ENCODE measurements at places on chromosomes 13 and 19.

DNA sequence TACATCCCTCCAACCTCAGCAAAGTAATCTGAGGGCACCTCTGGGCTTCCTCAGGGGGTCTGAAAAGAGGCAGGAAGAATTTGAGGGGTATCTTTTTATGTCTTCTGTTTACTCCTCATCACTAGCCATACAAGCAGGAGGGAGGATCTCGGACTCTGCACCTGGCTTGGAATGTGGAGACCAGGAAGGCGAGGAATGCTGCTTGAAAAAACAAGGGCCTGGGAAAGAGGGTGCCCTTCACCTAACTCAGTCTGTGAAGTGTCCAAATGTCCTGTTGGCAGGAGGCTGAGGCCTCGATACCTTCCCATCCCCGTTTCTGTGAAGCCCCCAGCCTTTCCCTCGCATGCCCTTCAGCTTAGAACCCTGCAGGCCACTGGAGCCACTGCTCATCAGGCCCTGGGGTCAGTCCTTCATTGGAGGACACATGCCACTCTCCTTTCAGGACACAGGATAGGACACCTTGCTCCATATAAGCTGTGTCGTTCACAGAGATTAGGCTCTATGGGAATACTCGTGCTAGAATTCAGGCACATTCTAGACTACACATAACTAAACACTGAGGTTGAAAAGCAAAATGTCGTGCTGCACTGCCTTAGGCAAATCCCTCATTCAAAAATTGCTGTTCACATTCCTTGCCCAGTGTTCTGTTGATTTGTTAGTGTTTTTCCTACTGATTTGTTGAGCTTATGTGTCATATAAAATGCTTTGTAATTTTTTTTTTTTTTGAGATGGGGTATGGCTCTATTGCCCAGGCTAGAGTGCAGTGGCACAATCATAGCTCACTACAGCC, 49.7 kb downstream of the ESD start:
- DNase-seq: no peak

DNA sequence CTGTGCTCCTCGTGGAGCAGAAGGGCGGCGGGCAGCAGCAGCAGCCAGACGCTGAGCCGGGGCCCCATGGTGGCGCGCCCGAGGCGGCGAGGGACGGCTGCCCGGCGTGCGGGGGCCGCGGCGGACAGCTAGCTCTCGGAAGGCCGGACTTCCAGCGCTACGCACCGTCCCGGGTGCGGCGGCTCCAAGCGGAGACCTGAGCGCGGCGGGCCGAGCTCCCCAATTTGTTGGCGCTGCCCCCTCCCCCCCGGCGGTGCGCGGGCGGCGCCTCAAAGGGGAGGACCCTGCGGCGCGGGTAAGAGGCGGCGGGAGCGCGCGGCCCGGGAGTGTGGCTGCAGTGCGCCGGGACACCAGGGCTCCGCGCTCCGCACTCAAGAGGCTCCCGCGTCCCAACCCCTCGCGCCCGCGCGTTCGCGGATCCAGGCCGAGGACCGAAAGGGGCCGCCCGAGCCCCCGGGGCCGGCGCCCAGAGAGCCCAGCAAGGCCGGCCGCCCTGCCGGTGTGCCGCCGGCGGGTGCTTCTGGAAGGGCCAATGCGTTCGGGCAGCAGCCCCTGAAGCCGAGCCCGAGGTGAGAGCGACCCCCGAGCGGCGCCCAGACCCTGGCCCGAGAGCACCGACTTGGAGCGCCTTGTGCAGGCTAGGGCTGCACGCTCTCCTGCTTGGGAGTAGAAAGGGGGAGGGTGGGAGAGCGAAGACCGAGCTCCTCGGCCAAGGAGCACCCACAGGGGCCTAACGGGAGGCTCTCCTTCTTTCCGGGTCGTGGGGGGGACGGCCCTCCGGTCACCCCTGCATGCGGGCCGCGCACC, at the start of the genes COL4A1 and COL4A2:
TSS of gene COL4A1 (minus strand) at position 198 of the 807 bp plus-strand sequence. CDS start at position 68, 130 bp downstream.
TSS of gene COL4A2 (plus strand) at position 325 of the 807 bp plus-strand sequence. CDS start 620 bp downstream, outside the sequence.
- DNase-seq: no peak

GRCh38 chr13:49110913-49111170, 109.3 kb upstream of the MLNR start:
- no peak for DNase-seq

GRCh38 chr13:38602266-38602665, 84.6 kb upstream of the FREM2 start:
- DNase-seq: no peak

- DNase-seq: no peak
Observed at GRCh38 chr19:54425382-54425723, 10.1 kb downstream of the TTYH1 start.

DNA sequence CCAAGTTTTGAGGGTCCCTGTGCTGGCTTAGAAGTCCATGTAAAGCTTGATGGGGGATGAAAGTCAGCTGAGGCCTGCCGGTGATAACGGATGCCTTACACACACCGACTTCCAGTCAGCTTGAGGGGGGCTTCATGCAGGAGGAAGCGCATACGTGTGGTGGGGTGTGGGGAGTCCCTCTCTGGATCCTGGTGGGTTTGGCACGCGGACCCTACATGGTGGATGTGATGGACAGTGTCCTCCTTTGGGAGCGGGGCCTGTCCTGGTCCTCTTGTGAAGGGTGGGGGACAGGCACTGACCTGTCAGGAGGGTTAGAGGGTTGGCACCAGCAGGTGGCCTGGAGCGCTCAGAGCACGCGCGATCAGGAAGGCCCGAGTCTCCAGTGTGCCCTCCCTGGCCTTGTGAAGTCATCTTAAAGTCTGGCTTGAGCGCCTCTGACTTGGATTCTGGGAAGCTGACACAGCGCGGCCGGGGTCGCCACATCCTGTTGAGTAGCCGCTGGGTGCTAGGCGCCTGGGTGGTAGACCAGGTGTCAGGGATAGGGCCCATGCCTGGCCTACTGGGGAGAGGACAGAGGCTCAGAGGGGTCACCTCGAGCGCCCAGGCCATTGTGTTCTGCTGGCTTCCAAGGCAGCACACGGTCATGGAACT, 2.9 kb downstream of the DAZAP1 start:
- DNase-seq: no peak

DNA sequence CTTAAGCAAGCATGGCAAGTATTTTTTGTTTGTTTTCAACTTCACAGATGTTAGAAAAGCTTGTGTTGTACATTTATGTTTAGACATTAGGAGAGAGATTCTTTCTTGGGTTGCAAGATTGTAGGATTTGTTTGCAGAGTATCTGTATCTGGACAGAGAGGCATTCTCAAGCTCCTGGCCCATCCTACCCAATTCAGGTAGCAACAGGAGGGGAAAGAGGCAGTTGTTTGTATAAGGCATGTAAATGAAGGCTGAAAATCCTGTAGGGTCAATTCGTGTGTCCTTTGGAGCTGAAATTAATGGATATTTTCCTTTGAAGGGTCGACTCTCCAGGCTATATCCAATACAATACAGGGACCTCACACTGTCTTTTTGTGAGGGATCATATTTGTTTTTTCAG, 147.3 kb downstream of the KCNRG start:
- no peak for DNase-seq

- no peak for DNase-seq
Observed at GRCh38 chr13:97000295-97000925, 6.1 kb upstream of the OXGR1 start.

DNA sequence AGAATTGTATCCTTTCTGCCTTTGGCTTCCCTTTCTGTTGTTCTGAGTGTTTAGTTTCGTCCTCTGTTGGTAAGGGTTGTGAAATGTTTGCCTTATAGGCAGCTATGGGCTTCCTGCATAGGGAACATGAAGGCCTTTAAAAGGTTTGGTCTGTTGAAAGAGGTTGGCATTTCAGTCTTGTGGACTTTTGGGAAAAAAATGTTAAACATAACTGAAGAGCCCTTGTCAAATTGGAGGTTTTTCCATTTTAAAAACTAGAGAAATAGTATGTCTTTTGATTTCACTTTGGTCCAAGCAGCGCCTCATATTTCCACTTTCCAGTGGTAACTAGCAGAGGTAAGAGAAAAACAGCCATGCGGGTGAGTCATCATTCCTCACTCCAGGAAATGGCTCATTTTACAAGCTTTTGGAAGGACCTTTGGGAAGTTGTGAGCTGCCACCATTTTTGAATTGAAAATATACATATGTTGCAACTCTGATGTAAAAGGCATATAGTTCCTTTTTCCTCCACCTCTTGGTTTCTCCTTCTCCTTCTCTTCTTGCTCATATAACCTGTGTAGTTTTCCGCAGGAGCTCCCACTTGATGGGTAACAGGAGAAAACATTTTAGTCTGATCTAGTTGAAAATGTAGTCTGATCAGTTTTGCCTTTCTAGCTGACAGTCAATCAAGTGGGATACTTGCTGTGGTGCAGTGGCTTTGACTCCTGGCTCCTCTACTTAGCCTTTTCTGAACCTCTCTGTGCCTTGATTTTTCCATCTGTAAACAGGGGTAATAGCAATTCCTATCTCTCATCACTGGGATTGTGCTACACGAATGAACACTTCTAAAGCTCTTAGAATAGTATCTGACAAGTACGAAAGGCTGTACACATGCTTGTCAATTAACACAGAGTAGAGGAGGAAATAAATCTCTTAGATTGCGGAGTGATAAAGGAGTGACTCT, 23.0 kb downstream of the GPC6 start:
- no peak for DNase-seq

- no peak for DNase-seq
Observed at GRCh38 chr19:4399812-4400134, 574 bp downstream of the SH3GL1 start.

GRCh38 chr19:48230555-48231129, 25.1 kb downstream of the CARD8 start:
- DNase-seq: no peak

GRCh38 chr19:19006213-19006612, 27.1 kb downstream of the SUGP2 start:
- no peak for DNase-seq

DNA sequence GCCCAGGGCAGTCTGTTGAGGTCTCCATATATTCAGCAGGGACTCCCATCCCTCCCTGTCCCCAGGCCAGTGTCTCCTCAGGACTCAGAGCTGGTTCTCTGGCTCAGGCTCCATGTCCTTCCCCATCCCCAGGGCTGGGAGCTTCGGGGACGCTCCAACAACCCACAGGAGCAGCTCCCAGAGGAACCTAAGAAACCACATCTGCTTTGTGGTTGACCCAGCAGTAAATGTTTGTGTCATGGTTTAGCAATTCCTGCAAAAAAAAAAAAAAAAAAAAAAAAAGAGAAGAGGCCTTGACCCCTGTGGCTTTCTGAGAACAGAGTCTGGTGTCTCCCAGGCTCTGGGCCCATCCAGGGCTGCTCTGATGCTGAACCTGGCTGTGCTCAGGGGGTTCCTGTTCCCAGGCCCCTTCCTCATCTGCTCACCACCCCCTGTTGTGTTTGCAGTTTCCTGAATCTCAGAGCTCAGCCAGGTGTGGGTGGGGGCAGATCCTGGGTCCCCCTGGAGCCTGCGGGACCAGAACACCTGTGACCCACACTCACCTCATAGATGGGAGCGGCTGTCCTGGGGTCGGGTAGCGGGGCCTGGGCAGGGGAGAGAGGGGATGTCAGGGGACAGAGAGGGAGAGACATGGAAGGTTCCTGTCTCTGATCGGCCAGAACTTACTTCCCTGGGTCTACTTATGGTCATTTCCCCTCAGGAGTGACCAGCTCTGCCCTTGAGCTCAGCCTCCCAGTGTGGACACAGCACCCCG, 25.2 kb upstream of the CEACAM1 start:
- no peak for DNase-seq

DNA sequence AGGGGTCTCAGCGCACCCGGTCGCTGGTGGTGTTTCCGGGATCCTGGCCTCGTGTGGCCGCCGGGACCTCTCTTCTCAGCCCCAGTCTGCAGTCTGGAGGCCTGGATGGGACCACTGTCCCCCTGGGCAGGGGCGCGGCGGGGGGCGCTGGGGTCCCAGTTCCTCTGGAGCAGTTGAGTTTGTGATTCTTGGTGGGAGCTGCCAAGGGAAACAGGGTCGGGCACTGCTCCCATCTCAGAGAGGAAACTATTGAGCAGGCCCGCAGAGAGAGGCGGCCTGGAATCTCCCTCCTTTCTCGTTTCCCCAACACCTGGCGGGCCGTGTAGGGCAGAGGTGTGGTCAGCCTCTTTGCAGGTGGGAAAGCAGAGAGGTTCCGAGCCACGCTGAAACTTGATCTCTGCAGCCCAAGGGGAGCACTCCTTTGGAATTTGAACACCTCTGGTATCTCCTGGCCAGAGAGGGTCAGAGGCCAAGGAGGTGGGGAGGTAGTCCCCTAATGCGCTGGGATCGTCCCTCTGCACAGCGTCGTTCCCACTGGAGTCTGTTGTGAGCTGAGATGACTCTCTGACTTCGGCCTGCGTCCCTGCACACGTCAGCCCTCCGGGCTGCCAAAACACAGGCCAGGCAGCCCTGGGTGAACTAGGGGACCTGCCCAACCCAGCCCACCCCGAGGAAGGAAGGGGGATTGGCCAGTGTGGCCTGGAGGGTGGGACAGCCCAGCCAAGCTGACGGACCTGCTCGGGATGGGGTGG, 741 bp downstream of the PLEKHF1 start:
- DNase-seq: no peak

- no peak for DNase-seq
Observed at GRCh38 chr13:111897846-111898215, 169.1 kb upstream of the SOX1 start.

GRCh38 chr19:1291761-1292418, 6.2 kb downstream of the EFNA2 start:
- DNase-seq: no peak

GRCh38 chr19:31483226-31483857, 134.1 kb upstream of the TSHZ3 start:
- DNase-seq: no peak

GRCh38 chr13:112376050-112376681, at the start of gene SPACA7:
Gene SPACA7 (plus strand): TSS chr13:112376355. CDS start chr13:112376386, 31 bp downstream.
- no peak for DNase-seq

- no peak for DNase-seq
Observed at GRCh38 chr13:90405301-90405700, 942.2 kb upstream of the MIR17HG start.

DNA sequence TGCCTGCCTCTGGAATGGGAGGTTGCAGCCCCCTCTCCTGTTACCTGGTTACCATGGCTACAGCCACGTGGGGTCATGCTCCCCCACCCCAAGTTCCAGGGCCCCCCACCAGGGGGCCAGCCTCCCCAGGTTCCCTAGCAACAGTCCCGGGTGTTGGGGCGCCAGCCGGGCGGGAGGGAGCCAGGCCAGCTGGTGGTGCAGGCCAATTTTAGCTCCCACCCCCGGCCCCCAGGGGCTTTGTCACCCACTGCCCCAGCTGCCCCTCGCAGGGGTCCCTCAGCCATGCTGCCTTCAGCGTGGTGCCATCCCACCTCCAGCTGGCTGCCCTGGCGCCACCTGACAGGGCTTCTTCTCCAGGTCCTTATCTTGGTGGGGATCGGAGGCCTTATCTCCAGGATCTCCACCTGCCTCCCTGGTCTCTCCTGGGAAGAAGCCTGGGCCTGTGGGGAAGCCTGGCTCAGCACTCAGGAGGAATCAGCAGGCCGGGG, 3.0 kb downstream of the MARK4 start:
- DNase-seq: peak; percentile 75

DNA sequence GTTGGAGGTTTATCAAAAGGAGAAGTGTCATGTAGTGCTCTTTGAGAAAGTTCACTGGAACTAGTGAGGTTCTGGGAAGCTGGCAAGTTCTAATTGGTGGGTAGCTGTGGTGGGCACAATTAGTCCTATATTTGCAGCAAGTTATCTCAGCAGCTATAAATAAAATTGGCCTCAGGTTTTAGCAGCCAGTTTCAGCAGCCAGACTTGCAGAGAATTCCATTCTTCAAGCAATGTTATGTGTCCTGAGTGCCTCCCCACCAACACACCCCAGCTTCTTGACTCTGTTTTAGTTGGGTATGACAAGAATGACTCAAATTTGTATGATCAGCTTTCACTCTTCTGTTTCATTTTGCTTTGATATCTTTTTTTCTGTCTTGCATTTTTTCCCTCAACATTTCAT, 4.7 kb downstream of the IFT88 start:
- no peak for DNase-seq

- DNase-seq: no peak
Observed at GRCh38 chr13:113607889-113608635, 23.5 kb downstream of the TFDP1 start.

- no peak for DNase-seq
Observed at GRCh38 chr13:75547917-75548316, 1.7 kb upstream of the UCHL3 start.

GRCh38 chr19:55536951-55537740, at the start of gene SBK2:
Gene SBK2 (minus strand): TSS chr19:55537133. CDS start chr19:55536294, 839 bp downstream.
- no peak for DNase-seq
